Pericardium fibroblast (primary cell): ENCODE measurements at places on chromosomes 1 and 21. TPM values are rescaled to one million over a fixed set of nuclear protein-coding genes. Genes with fewer than 3 reads are reported as not detected.

Gene CTSE
- not detected in 2 replicates for total RNA-seq

Gene ABCA4
- total RNA-seq: 0.12 TPM in 1 of 2 replicates, not detected in the other

Gene LCE3E
- total RNA-seq: not detected in 2 replicates

Gene FASLG
- total RNA-seq: not detected in 2 replicates

Gene HCN3
- total RNA-seq: 1.2 and 2.3 TPM in 2 replicates

Gene NOTCH2
- 64.9 and 72.2 TPM in 2 replicates for total RNA-seq

Gene ZNF697
- 8.2 and 9.6 TPM in 2 replicates for total RNA-seq

Gene F3
- total RNA-seq: 10.5 and 14.7 TPM in 2 replicates

Gene FBLIM1
- 58.8 and 103 TPM in 2 replicates for total RNA-seq

Gene CFHR5
- not detected in 2 replicates for total RNA-seq

Gene IL20
- not detected in 2 replicates for total RNA-seq

Gene SYCP1
- not detected in 2 replicates for total RNA-seq

Gene SELENBP1
- total RNA-seq: 63.1 and 83.0 TPM in 2 replicates

Gene FCN3
- 0.12 TPM in 1 of 2 replicates, not detected in the other for total RNA-seq

Gene NBPF20
- total RNA-seq: 1.4 and 3.5 TPM in 2 replicates

Gene WDR77
- 15.8 and 24.3 TPM in 2 replicates for total RNA-seq

Gene CCDC181
- total RNA-seq: not detected in 2 replicates

Gene TGFB2
- total RNA-seq: 1.4 and 2.7 TPM in 2 replicates

Gene CAPN9
- total RNA-seq: not detected in 2 replicates

Gene C1orf56
- total RNA-seq: 2.2 and 7.0 TPM in 2 replicates

Gene TPRG1L
- 20.7 and 32.7 TPM in 2 replicates for total RNA-seq

Gene NFASC
- total RNA-seq: 3.2 and 13.0 TPM in 2 replicates

Gene LENEP
- not detected in 2 replicates for total RNA-seq

Gene BCL2L15
- under 0.01 TPM in 1 of 2 replicates, not detected in the other for total RNA-seq

Gene SYT6
- not detected in 2 replicates for total RNA-seq

Gene CLIC6
- total RNA-seq: not detected in 2 replicates

Gene GUCA2A
- total RNA-seq: not detected in 2 replicates

Gene MNDA
- not detected in 2 replicates for total RNA-seq

Gene SLC5A3
- 3.7 and 8.1 TPM in 2 replicates for total RNA-seq

Gene FCRL6
- not detected in 2 replicates for total RNA-seq

Gene ASCL5
- total RNA-seq: not detected in 2 replicates

Gene KCNN3
- 0.09 and 0.12 TPM in 2 replicates for total RNA-seq

Gene NUDT17
- total RNA-seq: 0.12 and 1.3 TPM in 2 replicates

Gene PDC
- total RNA-seq: not detected in 2 replicates

Gene CLSTN1
- 76.4 and 78.3 TPM in 2 replicates for total RNA-seq

Gene F13B
- not detected in 2 replicates for total RNA-seq

Gene WDR64
- total RNA-seq: not detected in 2 replicates

Gene RAP1GAP
- 0.82 TPM in 1 of 2 replicates, not detected in the other for total RNA-seq

Gene RWDD3
- total RNA-seq: 9.7 and 19.3 TPM in 2 replicates

Gene PIGV
- 7.7 and 25.5 TPM in 2 replicates for total RNA-seq

Gene ELAVL4
- total RNA-seq: not detected in 2 replicates

Gene ALPL
- total RNA-seq: 4.0 and 11.2 TPM in 2 replicates

Gene FCMR
- 0.35 TPM in 1 of 2 replicates, not detected in the other for total RNA-seq

Gene NBPF9
- 8.8 and 11.3 TPM in 2 replicates for total RNA-seq

Gene FNBP1L
- total RNA-seq: 11.8 and 20.4 TPM in 2 replicates

Gene NOS1AP
- 2.0 TPM in 1 of 2 replicates, not detected in the other for total RNA-seq

Gene NT5C1A
- not detected in 2 replicates for total RNA-seq

Gene MDM4
- total RNA-seq: 5.9 and 6.3 TPM in 2 replicates

Gene ERICH3
- total RNA-seq: not detected in 2 replicates

Gene KCNE2
- not detected in 2 replicates for total RNA-seq
